Progenitor cell of endocrine pancreas (in vitro differentiated cells): ENCODE measurements at places on chromosomes 5 and 9. TPM values are rescaled to one million over a fixed set of nuclear protein-coding genes. Genes with fewer than 3 reads are reported as not detected.

DNA sequence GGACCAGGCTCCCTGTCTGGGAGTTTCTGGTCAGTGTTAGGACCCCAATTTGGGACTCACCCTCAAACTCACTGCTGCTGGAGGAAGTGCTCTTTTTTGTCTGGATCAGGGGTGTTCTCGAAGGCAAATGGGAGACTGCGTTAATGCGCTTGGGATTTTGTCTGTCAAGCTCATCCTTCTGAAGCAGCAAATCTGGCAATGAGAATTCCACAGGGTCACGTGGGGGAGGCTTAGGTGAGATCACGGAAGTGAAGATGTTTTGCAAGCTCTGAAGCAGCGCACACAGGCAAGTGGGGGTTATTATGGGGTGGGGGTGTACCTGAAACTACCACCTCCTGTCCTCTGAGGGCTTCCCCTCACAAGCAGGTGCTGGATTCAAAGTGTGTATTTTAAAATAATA, 10.5 kb upstream of the TEX53 start:
- no peak for DNase-seq

DNA sequence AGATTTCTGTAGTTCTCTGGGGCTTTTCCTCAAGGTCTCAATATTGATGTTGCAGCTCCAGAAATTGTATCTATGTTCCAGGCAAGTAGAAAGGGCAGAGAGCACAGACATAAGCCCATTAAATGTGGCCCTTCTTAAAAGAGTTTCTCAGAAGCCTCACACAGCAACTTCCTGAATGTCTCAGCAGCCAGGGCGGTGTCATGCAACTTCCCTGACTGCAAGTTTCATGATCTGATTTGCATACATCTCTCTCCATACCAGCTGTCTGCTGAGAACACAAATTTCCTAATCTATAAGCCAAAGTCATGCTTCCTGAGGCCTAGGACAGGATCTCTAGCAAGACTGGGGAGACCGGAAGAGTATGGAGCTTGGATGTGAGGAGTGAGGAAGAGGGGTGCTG, 13.0 kb downstream of the RGS7BP start:
- DNase-seq = no peak

DNA sequence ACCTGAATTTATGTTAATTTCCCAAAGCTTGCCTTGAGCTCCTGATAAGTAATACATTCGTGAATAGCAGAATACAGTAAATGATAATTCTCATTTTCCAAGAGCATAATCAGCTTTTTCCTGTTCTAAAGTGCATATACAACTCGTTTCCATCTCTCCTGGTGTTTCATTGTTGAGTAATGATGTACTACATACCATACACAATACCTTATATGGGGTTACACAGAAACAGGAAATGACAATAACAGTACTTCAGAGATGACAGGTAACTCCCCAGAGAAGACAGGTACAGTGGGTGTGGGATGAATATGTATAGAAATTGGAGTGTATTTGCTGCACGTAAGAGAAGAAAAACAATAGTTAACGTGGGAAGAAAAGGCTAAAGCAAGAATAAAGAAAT, 287.1 kb downstream of the TENT4A start:
- DNase-seq = no peak

PKD2L2 gene
- total RNA-seq = not detected in 2 replicates

GRCh38 chr5:37991301-37992299, 151.8 kb upstream of the GDNF start:
- DNase-seq = no peak

DNA sequence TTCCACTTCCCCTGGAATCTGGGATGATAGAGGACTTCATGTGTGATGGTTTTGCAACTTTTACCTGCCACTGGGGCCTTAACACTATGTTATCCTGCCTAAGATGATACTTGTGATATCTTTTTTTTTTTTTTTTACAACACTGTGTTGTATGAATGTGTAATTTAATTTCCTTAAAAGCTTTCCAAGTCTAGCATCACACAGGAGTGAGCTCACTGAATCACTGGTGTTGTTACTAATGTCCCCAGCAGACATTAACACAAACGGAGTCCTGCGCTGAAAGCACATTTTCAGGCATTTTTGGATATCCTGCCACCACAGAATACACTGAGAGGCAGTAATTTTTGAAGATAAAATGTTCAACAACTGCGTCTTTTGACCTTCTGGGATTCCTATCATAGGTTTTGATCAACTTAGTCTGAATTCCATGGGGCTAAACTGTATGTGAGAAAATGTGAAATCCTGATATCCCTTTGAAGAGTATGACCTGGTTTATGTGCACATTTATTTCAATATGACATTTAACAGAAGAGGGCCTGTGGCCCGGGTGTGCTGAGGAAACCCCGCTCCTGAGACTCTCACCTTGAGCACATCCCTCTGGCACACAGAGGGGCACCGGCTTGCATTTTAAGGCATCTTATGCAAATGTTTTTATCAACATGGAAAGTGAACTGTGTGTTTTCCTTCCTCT, 118.0 kb downstream of the FSTL4 start:
- no peak for DNase-seq

GRCh38 chr5:123819386-123819785, 307.4 kb downstream of the CSNK1G3 start:
- DNase-seq = no peak

OSMR gene
- 0.19 and 0.82 TPM in 2 replicates for total RNA-seq

SLC27A6 gene
- 1.5 and 2.1 TPM in 2 replicates for total RNA-seq

SLC1A3 gene
- total RNA-seq = 14.0 and 14.5 TPM in 2 replicates

- DNase-seq = no peak
These were observed 242.3 kb upstream of the IRX2 start for GRCh38 chr5:2993771-2994170.

C6 gene
- total RNA-seq = 0.74 and 0.95 TPM in 2 replicates

SAXO1 gene
- total RNA-seq = 0.22 TPM in 1 of 2 replicates, not detected in the other

DNA sequence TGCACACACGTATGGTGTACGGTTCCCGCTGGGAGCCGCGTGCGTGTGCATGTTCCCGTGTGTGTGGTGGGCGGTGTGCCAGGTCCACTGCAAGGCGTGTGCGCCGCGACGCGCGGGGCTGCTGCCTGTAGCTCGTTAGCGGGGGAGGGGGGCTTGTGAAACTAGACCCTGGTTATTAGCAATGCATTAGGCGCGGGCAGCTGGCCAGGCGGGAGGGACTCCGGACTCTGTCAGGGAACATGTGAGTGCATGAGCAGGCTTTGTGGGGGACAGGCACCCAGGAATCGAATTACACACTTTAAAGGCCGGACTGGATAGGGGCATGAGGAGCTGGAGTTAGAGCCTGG, 32.2 kb upstream of the ENHO start:
- no peak for DNase-seq

DNA sequence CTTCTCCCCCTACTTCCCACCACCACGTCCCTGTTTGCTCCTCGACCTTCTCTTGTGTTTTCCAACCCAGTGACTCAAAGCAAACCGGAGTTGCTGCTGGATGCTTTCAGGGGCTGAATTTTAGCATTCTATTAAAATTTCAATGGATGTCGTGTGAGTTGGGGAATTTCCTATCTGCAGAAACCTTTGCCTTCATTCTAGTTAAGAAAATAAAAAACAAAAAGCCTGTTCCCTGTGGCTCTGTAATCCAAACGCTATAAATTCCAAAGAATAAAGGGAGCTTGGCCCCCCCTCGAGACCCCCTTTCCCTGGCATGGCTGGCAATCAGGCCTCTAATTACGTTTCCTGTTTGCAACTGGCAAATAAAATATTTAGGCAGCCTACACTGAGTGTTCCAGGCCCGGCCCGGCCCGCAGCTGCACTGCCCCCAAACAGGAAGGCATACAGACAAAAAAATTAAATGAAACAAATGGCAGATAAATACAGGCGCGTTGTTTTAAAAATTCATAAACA, 139.4 kb upstream of the PPP1R26 start:
- DNase-seq = no peak

ZFP62 gene
- 62.0 and 63.1 TPM in 2 replicates for total RNA-seq

DNA sequence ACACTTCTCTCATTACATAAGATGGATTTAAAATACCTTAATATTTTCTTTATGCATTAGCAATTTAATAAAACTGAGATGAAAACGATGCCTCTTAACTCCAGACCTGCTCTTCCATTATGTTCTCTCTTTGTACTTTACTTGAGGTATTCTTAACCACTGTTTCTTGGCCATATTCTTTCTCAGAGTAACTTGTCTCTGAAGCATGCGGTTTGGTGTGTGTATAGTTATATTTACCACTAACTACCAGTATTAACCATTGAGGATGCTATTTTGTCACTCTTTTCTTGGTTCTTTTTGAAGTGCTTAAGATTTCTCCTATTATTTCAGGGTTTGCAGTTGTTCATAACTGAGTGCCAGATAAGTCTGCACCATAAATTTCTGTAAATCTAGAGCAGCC, 17.9 kb downstream of the TMEM167A start:
- no peak for DNase-seq

DNA sequence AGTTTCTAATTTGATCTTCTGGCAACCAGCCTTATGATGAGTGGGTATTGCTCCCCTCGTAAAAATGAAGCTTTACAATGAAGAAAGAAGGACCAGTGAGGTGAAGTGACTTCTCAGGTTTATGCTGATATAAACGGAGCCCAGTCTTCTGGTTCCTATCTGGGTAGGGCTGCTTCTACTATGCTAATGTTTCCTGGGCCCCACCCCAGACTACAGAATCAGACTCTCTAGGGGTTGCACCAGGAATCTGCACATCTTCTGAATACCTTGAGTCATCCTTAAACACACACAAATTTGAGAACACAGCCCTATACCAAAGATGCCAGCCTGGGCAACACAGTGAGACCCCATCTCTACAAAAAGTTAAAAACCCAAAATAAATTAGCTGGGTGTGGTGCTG, 16.2 kb downstream of the BTF3 start:
- no peak for DNase-seq

DNA sequence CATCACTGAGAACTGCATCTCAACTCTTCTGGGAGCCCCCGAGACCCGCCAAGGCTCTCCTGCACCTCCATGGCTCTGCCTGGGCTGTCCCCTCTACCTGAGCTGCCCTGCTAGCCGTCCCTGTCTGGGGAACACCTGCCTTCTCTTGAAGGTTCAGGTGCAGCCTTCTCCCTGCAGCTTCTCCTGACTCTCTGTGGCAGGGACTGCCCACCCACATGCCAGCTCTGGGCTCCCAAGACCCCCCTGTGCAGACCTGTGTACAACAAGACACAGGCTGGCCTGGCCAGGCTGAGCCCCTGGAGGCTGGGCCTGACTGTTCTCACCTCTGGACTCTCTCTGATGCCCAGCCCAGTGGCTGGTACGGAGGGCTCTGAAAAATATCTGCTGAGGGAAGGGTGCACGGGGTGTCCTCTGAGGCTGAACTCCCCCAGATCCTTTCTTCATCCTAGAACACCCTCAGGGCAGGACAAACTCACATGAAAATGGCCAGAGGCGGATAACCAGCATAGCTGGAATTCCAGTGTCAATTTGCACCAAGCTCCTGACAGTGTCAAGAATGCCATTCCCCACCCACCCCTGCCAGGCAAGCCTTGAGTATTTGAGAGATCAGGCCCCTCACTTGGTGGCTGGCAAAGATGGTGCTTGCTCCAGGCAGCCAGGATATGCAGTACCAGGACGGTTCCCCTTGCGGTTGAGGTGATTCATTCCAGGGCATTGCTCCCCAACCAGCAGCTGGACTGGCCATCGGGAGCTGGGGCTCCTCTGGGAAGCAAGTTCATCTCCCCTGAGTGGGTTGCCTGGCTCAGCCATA, 40.9 kb upstream of the SLC25A51 start:
- no peak for DNase-seq

KCTD16 gene
- total RNA-seq = 21.2 and 24.3 TPM in 2 replicates

DNA sequence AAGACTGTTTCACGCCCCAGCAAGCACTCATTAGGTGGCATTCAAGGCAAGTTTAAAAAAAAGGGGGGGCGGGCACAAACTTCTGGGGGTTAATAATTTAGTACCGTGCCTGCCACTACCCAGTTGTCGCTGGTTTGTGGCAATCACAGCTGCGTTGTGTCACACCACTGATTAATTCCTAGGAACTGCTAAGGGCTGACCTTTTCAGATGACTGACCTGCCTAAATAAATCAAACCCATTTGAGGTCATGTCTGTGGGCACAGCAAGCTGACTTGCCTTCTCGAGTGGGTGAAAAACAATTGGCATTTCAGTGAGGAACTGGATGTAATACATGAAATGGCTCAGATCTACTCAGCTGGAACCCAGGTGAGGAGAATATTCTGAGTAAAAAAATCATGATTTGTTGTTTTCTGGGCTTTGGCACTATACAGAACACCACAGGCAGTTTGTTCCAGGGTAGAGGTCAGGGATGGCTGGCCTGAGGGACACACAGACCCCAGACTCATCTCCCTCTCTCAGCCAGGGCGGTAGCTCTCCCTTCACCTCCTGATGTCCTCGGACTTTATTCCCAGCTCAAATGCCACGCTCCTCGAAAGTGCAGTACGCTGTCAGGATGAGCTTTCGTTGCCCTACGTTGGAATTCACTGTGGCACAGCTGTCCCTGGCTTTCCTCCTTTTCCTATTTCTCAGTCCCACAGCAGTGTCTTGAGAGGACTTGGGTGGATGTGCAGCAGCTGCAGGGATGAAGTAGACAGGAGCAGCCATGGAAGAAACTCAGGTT, 15.5 kb upstream of the MGAT1 start:
- no peak for DNase-seq

DNA sequence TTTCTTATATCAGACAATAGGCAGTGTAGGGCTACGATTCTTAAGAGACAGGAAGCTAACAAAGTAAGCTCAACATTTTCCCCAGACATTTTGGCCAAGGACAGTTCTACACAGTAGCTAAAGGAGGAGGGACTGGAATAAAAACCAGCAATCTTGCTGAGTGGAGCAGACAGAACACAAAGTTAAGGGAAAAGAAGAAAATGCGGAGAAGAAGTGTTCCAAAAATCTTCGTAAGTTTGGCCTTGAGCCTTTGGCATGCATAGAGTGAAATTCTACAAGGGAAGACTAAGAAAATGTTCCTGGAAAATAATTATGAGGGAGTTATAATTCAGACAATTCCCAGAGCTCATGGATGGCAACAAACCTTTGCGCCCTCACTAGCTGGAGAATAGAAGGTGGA, 748.0 kb upstream of the CTNND2 start:
- DNase-seq = no peak

GRCh38 chr9:80496901-80497556, 925.3 kb downstream of the TLE4 start:
- no peak for DNase-seq

DNA sequence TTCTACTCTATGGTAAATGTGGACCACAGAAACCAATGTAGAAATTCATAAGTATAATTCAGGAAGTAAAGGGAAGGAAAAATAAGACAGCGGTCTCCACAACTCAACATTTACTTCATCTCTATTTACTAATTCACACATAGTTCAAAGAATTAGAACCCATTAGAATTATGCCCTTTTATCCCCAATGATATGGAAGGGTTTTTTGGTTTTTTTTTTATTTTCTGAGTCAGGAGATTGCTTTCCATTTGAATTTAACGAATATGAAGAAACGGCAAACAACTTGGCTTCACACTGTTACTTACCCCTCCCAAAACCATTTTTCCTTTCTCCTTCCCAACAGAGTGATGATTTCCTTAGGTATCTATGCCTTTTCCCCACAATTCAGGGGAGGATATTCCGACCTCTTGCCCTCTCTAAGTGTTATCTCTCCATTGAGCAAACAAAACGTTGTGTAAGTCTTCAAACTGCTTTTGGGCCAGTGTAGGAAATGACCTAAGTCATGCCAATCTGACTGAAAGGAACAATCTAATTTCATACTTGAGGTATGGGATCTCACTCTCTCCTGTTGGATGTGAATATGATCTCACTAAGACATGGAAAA, 72.0 kb downstream of the CETN3 start:
- no peak for DNase-seq
